Eye (tissue), 1 donor: ENCODE measurements at places on chromosomes 12 and 14.

GRCh38 chr14:101001311-101002069 lies 98.0 kb upstream of the RTL1 start:
- no peak for DNase-seq

- DNase-seq: no peak
Observed at GRCh38 chr12:17060260-17060659, 454.3 kb upstream of the LMO3 start.

DNA sequence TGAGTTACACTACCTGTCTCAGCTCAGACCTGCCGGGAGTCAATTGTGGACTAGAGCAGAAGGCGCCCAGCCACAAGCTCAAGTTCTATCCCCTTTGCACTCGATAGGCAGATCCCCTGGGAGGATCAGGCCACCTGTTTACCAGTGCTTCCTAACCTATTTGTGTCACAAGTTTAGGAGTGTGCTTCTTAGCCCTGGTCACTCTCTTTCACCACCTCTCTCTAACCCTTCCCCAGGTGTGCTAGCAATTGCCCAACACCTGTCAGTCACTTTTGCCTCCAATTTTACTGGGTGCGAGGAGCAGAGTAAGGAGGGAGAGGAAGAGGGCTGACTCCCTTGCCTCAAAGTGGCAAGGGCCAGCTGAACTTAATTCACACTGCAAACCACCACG lies 745 bp upstream of the NAA30 start:
- DNase-seq: no peak

GRCh38 chr12:49030714-49031572 lies 12.4 kb upstream of the PRKAG1 start:
- no peak for DNase-seq

- no peak for DNase-seq
Observed at GRCh38 chr12:29309320-29309902, 71.6 kb downstream of the ERGIC2 start.
